AG08395 (cell line): ENCODE measurements at places on chromosomes 16 and 17.

- no peak for DNase-seq
These were observed 55.4 kb downstream of the JPH3 start for GRCh38 chr16:87657621-87658192.

DNA sequence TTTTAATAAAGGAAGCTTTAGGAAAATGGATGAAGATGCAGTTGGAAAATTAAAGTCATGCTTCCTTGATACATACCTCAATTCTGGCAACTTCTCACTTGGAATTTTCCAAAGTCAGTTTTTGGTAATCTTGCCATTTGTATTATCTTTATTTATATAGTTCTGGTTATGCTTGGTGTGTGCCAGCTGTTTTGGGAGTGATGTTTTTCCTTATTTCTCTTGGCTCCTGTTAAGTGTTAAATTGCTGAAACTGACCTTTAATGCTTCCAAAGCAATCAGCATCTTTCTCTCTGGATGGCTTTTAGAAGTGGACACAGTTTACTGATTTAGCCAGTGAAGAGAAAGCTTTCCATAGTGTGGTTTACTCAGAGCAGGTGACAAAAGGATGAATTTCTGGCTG, 70.1 kb upstream of the HAS3 start:
- no peak for DNase-seq

- no peak for DNase-seq
These were observed 1343.7 kb upstream of the GOT2 start for GRCh38 chr16:60077861-60078260.

GRCh38 chr16:57102888-57103851, 10.8 kb downstream of the CPNE2 start:
- no peak for DNase-seq

- peak; percentile 18 for DNase-seq
These were observed 23.4 kb downstream of the ADAT1 start for GRCh38 chr16:75599452-75600277.
